ENCODE measurements at places on chromosomes 7 and 10.

DNA sequence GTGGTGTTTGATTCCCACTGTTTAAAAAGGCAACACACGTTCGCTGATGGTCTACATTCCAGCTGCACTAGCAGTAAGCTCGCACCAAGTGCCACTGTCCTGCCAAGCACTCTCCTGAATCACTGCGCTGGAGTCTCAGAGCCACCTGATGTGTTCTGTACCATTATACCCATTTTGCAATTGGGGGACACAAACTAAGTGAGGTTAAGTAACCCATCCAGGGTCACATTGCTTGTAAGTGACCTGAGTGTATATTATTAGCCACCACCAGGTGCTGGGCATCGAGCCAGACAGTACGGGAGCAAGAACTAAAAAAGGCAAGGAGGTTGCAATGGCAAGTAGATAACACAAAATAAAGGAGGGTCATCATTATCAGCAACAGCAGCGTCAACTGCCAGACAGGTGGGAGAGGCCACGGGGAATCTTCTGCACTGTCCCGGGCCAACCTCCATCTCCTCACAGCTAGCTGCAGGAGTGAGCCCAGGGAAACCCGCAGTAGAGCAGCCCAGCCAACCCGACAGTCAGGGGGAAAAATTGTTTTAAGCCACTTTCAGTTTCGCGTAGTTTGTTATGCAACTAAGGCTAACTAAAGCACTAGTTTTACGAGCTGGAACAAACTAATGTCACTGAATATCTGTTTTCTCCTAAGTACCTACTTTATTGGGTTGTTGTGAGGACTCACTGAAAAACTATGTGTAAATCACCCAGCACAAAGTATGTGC is 712 bp upstream of the CPVL start:
- DNase-seq, result no peak

DNA sequence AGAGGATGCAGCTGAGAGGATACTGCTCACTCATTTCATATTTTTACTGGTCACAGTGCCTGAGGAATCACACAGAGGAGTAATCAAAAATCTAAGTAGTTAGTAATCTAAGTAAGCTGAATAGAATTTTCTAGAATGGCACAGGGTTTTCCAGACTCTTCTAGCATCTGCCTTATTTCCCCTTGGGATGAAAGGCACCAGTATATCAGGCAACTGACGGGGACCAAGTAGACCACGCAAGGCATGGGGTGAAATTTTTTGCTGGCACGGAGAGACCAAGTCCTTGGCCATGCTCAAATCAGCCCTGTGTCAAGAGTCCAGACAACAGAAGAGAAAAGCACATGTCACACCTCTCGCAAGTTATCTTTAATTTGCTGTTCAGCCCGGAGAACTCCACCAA is 14.2 kb downstream of the NCOA4 start:
- DNase-seq, result no peak

- DNase-seq, result no peak
These were observed 25.0 kb downstream of the CYP3A7 start for GRCh38 chr7:99709838-99710578.

- DNase-seq, result no peak
These were observed 12.7 kb downstream of the LDB3 start for GRCh38 chr10:86681047-86681446.

Data from stimulated activated CD8-positive, alpha-beta memory T cell treated with anti-CD3 and anti-CD28 coated beads, Interleukin-7, amount 100 ng/mL, for 1 hour (primary cell).